ENCODE measurements at places on chromosomes 5 and 9.

GRCh38 chr9:121895358-121895757 lies 197.8 kb downstream of the TTLL11 start:
- H3K27ac ChIP-seq: no peak overlapping the region
- no peaks in the 10 kb centered on the region for H3K36me3 ChIP-seq
- H3K4me3 ChIP-seq: no peak overlapping the region
- no peak for DNase-seq
- no peaks in the 10 kb centered on the region for H3K27me3 ChIP-seq
- peaks cover 3% of the 10 kb centered on the region for H3K4me1 ChIP-seq

DNA sequence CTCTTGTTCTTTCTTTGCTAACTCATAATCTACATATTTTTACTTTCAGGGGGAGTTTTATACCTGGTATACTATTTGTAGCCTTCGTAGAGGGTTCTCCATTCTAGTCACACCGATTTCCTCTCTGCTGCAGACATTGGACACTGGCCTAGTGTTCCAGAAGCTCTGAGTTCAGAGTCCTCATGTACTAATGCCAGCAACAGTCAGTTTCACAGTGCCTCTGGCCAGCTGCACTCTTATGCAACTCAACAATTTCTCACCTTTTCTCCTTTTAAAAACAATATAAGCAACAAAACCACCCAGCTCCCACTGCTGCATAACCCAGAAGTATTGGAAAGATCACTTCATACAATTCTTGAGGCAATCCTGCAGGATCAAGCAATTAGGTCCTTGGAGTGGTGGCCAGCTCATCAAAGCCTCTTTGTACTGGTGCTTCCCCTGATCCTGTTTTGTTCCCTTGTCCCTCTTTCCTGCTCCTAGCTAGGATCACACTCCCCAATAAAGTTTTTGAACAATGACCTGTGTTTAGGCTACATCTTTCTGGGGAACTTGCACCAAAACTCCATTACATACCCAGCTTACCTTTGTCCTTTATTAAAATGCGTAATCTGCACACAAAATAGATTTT lies 98.1 kb upstream of the TUT7 start:
- H3K27me3 ChIP-seq: no peaks in the 10 kb centered on the region
- H3K4me3 ChIP-seq: no peak overlapping the region
- peak; percentile 13 for DNase-seq
- H3K27ac ChIP-seq: no peak overlapping the region
- peaks cover 14% of the 10 kb centered on the region for H3K4me1 ChIP-seq
- no peaks in the 10 kb centered on the region for H3K36me3 ChIP-seq

- DNase-seq: no peak
These were observed 10.3 kb downstream of the LPCAT1 start for GRCh38 chr5:1513326-1514026.

GRCh38 chr5:174575043-174575442 lies 149.3 kb upstream of the MSX2 start:
- peaks cover 18% of the 10 kb centered on the region for H3K27me3 ChIP-seq
- no peak for DNase-seq
- H3K4me1 ChIP-seq: no peaks in the 10 kb centered on the region
- H3K4me3 ChIP-seq: no peak overlapping the region
- no peaks in the 10 kb centered on the region for H3K36me3 ChIP-seq

GRCh38 chr9:100066539-100066938 lies 32.3 kb downstream of the ERP44 start:
- H3K36me3 ChIP-seq: no peaks in the 10 kb centered on the region
- no peak overlapping the region for H3K4me3 ChIP-seq
- peaks cover 26% of the 10 kb centered on the region for H3K4me1 ChIP-seq
- DNase-seq: peak; percentile 7

GRCh38 chr9:90517103-90517502 lies 125.5 kb downstream of the DIRAS2 start:
- H3K36me3 ChIP-seq: no peaks in the 10 kb centered on the region
- no peak overlapping the region for H3K4me3 ChIP-seq
- no peaks in the 10 kb centered on the region for H3K4me1 ChIP-seq
- H3K27me3 ChIP-seq: no peaks in the 10 kb centered on the region
- H3K27ac ChIP-seq: no peak overlapping the region
